ENCODE measurements at places on chromosomes 13 and 19.

- peak; percentile 53 for DNase-seq
Observed at GRCh38 chr13:39684531-39685137, 29.2 kb downstream of the COG6 start.

GRCh38 chr19:46815833-46816627 lies 27.6 kb upstream of the SLC1A5 start:
- no peak for DNase-seq

DNA sequence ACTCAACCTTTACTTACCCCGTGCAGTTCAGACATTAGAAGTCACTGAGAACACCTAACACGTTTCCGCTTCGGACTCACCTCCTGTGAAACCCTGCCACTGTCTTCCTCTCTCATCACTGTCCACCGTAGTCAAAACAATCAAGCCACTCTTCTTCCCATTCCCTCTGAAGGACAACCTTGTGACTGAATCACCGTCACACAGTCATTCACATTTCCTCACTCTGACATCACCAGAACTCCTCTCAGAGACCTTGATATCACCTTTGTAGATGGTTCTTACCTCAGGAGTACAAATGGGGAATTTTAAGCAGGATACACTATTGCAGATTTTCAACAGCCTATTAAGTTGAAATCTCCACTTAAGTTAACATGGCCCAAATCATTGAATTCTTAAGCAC lies 1.3 kb upstream of the KBTBD6 start:
- no peak for DNase-seq

DNA sequence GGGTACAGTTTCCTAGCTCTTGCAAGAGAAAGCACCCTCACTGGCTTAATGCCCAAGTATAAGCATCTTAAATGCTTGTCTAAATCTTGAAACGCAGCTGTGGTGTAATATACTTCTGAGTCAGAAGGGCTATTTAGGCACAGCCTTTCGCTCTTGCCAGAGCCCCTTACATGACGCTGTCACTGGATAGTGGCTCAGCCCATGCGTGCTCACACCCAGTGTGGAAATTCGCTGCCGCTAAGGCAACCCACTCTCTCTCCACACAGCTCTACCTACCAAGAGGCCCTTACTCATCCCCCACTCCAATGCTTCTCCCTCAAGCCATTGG lies 24.0 kb downstream of the UQCRFS1 start:
- DNase-seq: no peak

DNA sequence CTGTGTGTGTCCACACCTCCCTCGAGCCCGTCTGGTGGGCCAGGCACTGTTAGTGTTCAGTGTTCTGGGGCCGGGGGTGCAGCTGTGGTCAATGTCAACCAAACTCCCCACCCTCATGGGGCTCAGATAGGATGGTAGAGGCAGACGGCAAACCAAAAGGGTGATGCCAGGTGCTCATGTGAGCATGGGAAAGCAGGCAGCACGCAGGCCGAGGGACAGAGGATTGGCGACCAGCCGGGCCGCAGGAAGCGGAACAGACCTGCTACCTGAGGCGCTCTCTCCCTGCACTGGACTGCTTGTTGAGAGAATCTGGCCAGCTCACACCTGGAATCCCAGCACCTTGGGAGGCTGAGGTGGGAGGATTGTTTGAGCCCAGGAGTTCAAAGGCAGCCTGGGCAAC lies 29.1 kb downstream of the DHX34 start:
- no peak for DNase-seq

DNA sequence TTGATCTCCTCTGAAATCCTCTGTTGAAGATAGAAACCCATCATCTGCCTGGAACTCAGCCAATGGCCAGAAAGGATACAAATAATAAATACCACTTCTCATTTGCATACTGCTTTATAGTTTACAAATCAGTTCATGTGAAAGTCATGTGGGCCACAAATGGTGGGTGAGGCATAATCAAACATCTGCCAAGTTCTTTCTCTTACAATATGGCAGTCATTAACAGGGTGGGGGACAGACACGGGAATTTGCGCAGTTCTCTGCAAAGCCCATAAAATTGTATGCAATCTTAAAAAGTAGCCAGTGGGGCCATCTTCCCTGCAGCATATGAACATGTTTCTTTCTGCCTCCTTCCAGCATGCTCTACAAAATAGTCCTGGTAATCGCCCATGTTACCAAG lies 59.6 kb downstream of the NUFIP1 start:
- DNase-seq: no peak

- no peak for DNase-seq
Observed at GRCh38 chr13:77343841-77344240, 16.9 kb upstream of the MYCBP2 start.

- no peak for DNase-seq
Observed at GRCh38 chr19:5832527-5833216, 6.8 kb downstream of the FUT6 start.

GRCh38 chr13:63161219-63161618 lies 1745.6 kb upstream of the PCDH20 start:
- DNase-seq: no peak

GRCh38 chr13:96551546-96551945 lies 442.7 kb downstream of the OXGR1 start:
- DNase-seq: peak; percentile 54

- DNase-seq: no peak
Observed at GRCh38 chr13:42101821-42102585, 53.6 kb downstream of the DGKH start.

DNA sequence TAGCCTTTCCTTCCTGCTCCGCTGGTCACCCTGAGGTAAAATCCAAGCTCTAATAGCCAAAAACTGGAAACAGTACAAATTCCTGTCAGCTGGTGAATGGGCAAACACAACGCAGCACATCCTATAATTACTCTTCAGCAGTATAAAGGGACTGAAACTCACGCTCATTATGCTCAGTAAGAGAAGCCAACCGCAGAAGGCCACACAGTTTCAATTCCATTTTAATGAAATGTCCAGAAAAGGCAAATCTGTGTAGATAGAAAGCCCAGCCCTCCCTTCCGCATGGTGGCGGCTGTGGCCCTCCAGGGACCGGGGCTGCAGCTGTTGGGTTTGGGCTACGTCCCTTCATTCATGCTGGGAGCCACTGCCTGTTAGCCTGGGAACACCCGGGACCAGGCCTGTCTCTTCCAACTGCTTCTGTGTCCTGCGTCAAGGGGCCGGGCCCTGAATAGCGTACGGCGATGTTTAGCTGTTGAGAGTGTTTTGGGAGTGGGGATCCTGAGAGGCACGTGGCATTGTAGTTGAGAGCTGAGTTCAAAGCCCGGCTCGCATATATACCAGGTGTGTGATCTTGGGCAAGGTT lies 23.5 kb downstream of the NKPD1 start:
- no peak for DNase-seq

- no peak for DNase-seq
Observed at GRCh38 chr19:4393947-4394590, 6.3 kb downstream of the SH3GL1 start.

GRCh38 chr13:25375727-25376358 lies 4.1 kb downstream of the ATP8A2 start:
- peak; percentile 69 for DNase-seq

- DNase-seq: no peak
Observed at GRCh38 chr19:30584090-30584489, 211.9 kb downstream of the ZNF536 start.

DNA sequence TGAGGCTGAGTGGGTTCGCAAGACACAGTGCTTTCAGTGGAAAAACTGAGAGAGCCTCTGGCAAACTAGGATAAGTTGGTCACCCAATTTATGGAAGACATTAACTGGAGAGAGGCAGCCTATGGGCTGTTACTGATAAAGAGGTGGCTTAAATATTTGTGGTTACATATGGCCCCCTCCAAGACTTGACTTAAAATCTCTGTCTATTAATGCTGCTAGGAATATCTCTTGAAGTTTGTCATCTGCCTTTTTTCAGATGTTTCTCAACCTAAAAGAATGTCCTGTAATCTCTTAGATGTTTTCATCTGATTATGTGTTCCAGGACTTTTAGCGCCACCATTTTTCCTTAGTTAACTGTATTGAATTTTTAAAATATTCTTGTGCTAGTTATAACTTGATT lies 54.6 kb downstream of the NAA16 start:
- no peak for DNase-seq

DNA sequence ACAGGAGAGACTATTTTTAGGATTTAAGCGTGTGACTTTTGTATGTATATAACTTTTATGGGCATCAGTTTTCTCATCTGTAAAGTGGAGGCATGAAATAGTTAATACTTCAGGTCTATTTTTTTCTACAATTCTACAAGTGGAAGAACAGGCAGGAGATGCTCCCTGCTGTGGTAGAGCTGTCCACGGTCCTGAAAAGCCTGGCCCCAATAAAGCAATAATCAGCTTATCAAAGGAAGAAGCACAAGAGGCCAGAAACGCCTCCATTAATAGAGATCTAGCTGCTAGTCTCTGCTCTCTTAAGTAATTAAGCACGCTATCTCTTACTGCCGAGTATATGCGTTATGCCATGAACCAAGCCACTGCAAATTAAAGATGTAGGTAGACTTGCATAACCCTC lies 28.0 kb upstream of the WASF3 start:
- DNase-seq: peak; percentile 86

DNA sequence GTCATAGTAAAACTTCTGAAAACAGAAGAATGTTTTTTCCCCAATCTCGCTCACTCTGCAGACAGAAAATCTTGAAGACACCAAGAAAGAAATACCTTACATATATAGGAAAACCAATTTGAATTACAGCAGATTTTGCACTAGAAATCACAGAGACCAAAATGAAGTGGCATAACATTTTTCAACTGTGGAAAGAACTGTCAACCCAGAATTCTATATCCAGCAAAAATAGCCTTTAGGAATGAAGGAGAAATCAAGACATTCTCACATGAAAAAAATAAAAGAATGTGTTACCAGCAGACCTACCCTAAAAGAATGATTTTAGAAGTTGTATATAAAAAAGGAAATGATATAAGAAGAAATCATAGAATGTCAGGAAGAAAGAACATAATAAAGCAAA lies 28.7 kb downstream of the CCDC122 start:
- peak; percentile 11 for DNase-seq

DNA sequence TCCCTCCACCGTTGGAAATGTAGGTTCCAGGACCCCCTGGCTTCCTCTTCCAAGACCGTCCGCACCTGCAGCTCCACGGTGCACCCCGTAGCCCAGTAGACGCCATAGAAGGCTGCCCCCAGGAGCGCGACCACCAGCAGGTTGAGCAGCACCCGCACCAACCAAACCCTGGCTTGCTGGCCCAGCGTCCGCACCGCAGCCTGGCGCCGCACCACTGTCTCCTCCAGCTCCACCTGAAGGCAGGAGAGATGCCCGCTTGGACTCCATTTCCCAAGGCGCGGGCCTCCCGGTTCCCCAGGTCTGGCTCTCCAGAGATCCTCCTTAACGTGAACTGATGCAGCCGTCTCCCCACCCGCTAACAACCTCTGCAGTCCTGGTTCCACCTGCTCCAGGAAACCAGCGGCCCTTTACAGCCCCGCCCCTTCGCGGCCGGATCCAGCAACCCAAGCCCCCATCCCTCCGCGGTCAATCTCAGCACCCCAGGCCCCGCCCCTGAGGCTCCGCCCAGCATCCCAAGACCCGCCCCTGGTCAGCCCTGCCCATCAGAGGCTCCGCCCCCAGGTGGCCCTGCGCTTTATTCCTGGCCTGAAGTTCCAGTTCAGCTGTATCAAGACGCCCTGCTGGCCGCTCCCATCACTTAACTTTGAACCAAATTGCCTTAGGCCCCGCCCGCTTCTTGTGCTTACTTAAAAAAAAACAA lies 5.0 kb upstream of the LENG1 start:
- peak; percentile 57 for DNase-seq

- no peak for DNase-seq
Observed at GRCh38 chr19:44741258-44741731, 7.2 kb upstream of the BCL3 start.

DNA sequence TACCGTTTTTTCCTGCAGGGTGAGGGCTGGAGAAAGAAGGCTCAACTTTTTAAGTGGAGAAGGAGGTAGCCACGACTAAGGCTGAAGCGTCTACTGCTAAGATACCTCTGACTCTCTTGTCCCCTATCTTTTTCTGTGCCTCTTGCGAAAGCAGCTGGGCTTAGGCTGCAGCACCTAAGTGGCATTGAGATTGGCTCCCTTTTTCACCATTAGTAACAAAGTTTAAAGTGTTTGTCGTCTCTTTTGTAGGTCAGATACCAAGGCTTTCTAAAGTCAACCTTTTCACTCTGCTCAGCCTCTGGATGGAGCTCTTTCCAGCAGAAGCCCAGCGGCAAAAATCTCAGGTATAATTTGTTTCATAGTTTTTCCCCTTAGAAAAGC lies 887 bp downstream of the CDADC1 start:
- no peak for DNase-seq

- no peak for DNase-seq
Observed at GRCh38 chr13:97429681-97430081, 4.3 kb upstream of the RAP2A start.

GRCh38 chr13:27605610-27606200 lies 14.6 kb downstream of the LNX2 start:
- DNase-seq: no peak

DNA sequence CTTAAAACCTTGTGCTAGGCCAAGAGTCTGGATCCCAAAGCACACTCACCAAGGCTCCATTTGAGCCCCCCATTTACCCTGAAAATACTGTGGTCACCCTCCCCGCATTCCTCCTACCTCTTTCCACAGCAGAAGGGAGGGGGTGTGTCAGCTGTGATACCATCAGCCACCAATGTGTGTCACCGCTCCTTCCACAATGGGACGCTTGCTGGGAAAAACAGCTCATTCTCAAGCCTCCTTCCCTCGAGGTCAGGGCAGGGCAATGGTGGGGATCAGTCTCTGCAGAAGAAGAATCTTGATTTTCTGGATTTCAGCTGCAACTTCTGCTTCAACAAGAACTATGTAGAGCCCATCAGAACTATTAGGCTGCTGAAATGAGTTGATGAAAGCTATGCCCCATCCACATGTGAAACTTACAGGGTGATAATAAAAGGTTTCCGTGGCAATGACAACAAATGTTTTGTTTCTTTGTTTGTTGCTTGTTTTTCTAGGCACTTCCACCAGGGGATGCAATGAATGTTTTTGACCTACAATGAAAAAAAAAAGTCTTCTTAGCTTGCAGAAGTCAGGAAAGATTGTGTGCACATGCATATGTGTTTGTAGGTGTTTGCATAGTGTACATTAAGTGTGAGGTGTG lies 26.4 kb upstream of the ZNF507 start:
- DNase-seq: peak; percentile 44

- no peak for DNase-seq
Observed at GRCh38 chr19:55134736-55135135, 14.3 kb downstream of the TNNT1 start.

GRCh38 chr19:16604615-16605014 lies 23.4 kb downstream of the MED26 start:
- no peak for DNase-seq

GRCh38 chr19:5094768-5095567 lies 126.1 kb downstream of the KDM4B start:
- DNase-seq: no peak

- no peak for DNase-seq
Observed at GRCh38 chr13:24355103-24355502, 45.7 kb downstream of the C1QTNF9 start.

GRCh38 chr19:53981376-53981951 lies 10.0 kb upstream of the CACNG6 start:
- DNase-seq: peak; percentile 66

- no peak for DNase-seq
Observed at GRCh38 chr19:5240011-5240410, 100.6 kb downstream of the PTPRS start.

Data from kidney (tissue), 22 donors.